ENCODE measurements at places on chromosomes 2 and 18.

- no peak for DNase-seq
Observed at GRCh38 chr2:68689553-68690537, 44.8 kb upstream of the ARHGAP25 start.

- DNase-seq = no peak
Observed at GRCh38 chr2:42359304-42359964, 1.6 kb downstream of the COX7A2L start.

DNA sequence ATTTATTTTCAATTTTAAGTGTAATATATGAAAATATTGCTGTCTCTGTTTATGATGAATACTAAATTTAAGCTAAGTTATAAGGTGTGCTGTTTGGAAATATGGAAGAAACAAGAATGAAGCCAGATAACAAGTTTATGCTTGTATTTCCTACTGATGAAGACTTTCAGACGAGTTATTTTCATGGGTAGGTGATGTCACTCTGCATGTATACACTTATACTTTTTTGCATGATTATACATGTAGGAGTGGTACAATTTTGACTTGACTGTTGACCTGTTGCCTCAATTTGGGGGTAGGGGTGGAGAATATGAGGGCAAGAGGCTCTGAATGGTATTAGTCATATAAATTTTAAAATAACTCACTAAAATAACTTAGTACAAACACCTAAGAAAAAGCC lies 133.7 kb downstream of the HAUS1 start:
- no peak for DNase-seq

DNA sequence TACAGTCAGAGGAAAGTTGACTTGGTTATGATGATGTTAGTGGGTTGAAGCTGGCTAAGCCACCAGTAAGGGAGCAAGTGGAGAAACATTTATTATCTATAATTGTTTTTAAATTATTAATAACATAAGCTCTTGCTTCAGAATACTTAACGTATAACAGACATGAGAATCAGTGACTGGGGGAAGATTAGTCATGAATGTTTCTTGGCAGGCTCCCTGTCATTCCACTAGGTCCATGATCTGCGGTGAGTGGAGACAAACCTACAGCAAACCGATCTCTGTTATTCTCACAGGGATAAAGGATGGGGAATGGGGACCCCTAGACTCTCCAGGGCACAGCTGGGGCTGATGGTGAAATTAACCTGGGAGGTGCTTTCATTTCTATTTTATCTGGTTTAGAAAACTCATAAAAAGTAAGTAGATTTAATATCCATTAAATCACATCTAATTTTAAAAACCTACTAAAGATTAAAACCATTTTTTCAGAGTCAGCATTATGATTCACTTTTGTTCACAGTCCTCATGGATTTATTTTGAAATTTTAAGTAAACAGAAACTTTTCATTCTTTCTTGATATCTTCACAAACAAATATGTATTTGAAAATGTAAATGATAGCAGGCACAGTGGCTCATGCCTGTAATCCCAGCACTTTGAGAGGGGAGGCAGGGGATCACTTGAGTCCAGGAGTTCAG lies 420.3 kb downstream of the PTPRM start:
- DNase-seq = no peak

- no peak for DNase-seq
Observed at GRCh38 chr18:63586431-63586830, 712 bp upstream of the SERPINB13 start.

DNA sequence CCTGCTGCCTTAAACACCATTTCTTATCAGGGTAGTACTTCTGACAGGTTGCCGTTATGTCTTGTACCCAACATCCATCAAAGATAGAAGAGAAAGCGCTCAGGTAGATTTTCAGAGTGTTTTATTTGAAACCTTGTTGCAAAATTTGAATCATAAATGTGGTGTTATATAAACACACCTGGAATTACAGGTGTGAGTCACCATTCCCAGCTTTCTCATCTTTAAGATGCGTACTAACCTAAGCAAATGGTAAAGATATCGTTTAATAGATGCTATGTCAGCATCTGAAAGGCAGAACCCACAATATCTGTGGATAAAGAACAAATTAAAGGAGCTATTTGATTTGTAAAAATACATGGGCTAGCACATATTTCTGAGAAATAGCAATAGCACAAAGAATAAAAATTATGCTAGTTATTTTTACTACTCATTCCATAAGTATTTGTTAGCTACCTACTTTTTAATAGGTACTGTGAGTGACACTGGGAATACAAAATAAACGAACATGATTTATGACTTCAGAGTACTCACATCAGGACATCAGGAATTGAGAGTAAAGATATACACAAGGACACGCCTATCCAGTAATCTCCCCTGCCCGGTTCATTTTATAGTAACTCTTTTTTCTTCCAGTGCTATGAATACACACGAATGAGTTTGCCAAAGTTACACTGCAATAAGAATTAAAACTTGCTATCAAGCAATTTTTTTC lies 193.8 kb downstream of the RBM43 start:
- no peak for DNase-seq

- DNase-seq = no peak
Observed at GRCh38 chr2:124281541-124281940, 256.5 kb downstream of the CNTNAP5 start.

GRCh38 chr18:53408271-53408670 lies 816.2 kb downstream of the MBD2 start:
- DNase-seq = no peak

DNA sequence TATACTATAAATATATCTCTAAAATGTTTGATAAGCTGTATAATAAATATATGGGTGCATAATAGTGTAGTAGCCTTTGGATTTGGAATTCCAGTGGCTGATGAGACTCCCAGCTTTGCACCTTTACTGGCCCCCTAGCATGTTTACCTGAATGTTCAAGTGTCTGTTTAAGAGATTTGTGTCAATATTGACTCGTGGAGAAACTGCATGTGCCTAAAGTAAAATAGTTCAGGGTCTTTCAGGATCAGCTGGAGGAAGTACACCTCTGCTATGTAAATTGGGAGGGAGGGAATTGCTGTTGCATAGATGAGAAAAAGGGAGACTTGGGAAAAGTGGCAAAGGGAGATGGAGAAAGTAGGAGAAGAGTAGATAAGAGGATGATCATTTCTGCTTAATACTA lies 23.9 kb downstream of the ME2 start:
- DNase-seq = no peak

DNA sequence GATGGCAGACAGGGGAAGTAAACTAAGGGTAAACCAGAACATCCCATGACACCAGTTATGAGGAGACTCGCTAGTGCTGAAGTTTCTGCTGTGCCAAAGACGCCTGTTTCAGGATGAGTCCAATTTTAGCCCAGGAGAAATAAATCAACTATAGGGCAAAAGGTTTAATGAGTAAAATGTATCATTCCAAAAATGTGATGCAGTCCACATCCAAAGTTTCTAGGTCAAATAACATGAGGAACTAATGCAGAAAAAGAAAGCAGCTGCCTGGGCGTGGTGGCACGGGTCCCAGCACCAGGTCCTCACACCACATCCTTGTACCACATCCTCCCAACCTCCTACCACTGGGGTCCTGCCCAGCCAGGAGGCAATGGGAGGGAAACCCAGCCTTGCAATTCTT lies 126.9 kb upstream of the CTAGE1 start:
- DNase-seq = no peak

DNA sequence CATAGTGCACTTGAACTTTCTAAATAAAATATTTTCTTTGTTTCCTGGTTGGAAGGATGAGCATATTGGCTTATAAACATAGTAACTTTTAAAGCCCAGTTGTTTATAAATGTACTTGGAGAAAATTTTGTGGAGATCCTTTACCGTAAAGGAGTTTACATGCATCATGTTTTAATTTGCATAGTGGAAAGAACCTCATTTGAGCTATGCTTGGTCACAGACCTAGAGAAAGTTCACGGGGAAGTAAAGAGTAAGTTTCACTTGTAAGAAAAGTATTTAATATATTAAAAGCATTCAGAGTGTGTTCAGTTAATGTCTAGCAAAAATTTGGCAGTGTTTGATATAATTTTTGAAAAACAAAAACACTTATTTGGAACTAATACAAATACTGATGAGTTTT lies 45.3 kb downstream of the PIKFYVE start:
- no peak for DNase-seq

GRCh38 chr18:64678048-64678447 lies 529.2 kb upstream of the LINC00305 start:
- DNase-seq = no peak

GRCh38 chr2:215817046-215817445 lies 196.3 kb downstream of the MREG start:
- no peak for DNase-seq

DNA sequence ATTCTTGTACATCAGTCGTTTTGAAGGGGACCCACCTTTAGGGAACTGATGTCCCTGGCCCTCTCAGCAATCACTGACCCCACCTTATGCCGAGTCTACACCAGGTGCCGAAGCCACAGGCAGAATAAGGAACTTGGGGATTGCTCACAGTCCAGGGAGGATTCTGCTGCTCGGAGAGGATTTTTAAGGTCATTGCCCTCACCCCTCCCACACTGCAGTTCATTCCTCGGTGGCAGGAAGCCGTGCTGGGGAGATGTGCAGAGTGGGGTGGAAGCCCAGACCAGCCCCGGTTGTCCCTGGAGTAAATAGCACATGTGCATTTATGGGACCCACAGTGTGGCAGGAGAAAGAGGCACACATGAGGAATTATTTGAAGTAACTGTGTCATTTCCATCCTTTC lies 50.4 kb downstream of the PLB1 start:
- DNase-seq = no peak

- DNase-seq = no peak
Observed at GRCh38 chr2:10305254-10305635, 2.5 kb downstream of the HPCAL1 start.

DNA sequence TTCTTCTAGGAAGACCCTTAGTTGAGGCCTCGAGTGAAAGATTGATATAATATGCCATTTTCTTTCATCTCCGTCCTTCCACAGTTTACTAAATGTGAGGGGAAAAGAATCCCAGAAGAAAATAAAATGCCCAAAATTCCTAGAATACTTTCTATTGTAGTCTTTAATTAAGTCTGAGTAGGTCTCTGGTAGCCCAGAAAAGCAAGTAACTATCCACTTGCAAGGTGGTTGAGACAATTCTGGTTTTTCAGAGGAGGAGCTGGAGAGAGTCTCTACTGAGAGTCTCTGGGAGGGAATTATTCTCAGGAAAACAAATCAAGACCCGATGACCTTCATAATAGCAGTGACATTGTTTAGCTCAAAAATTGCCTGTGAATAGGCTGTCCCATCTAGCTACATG lies 63.9 kb upstream of the TTC39C start:
- DNase-seq = no peak

DNA sequence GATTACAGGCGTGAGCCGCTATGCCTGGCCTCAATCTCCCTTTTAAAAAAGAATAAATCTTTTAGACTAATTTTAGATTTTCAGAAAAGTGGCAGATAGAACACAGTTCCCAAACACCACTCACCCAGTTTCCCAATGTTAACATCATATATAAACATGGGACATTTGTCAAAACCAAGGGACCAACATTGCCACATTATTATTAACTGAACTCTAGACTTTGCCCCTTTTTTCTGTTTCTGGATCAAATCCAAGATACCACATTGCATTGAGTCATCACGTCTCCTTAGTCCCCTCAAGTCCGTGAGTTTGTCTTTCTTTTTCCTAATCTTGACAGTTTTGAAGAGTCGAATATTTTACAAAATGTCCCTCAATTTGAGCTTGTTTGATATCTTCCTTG lies 2.4 kb downstream of the C2orf42 start:
- DNase-seq = no peak

DNA sequence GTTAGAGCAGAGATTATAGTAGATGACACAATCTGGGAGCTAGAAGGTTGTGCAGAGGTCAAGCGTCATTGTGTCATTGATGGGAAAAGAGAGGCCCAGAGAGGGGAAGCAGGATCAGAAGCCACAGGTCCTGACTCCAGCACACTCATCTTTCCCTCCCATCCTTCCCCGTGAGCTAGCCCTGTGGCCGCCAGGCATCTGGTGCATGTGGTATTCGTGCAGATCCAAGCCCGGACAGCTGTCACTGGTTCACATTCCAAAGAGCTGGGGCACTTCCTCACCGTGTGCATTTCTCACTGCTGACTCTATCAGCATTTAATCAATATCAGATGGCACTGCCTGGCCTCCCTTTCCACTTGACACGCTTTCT lies 94.1 kb upstream of the THOC1 start:
- no peak for DNase-seq

GRCh38 chr2:149686136-149687051 lies 98.8 kb upstream of the MMADHC start:
- no peak for DNase-seq

GRCh38 chr2:10707831-10708230 lies 13.6 kb upstream of the ATP6V1C2 start:
- DNase-seq = no peak

DNA sequence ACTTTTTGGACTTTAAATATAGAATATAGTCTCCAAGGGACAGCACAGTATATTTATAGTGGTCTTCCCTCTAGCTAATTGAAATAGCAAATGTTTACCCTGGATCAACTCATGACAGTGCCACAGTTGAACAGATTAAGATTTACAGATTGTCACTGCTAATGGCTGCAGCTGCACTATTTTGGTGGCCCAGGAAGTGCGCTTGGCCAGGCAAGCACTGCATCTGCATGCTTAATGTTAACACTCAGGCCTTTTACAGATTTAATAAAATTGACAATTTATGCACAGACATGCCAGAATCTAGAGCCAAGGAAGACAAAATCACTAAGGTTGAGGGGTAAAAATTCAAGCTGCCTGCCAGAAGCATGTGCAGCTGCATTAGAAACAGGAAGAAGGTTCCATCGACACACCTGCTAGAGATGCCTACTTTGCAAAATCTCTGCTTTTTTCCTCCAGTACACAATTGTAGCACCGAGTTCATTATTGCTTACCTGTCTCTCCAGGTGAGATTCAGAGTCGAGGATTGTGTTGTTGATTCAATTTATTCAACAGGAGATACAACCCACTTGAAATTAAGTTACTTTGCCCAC lies 1042.3 kb upstream of the NRXN1 start:
- DNase-seq = no peak

DNA sequence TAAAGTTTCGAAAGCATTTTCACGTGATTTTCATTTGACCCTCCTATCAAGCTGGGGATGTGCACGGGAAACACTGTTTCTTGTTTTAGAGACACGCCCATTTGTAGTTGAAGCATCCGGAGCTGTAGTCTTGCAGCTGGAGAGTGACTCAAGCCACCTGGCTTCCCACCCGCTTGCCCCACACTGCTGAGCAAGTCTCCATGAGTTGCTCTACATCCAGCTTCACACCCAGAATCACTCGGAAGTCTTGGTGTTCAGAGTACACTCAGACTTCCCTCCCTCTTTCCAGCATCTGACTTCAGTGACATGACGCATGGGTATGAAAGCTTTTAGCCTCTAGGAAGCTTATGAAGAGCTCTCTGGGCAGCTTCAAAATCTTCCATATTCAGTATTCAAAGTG lies 262.4 kb downstream of the NBAS start:
- no peak for DNase-seq
